ENCODE measurements at places on chromosomes 3 and 15.

DNA sequence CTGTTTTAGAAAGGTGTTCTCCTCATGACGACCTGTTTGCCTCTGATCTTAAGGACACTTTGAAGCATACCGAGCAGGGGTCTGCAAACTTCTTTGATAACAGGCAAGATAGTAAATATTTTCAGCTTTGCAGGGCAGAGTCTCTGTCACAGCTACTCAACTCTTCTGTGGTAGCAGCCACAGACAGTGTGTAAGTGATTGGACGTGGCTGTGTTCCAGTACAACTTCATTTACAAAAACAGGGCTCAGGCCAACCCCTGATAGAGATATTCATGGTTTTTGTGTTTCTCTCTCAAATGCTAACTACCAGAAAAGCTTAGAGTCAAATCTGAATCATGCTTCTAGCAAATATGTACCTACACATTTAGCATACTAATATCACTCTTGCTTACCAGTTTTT, 51.5 kb downstream of the TGFBR2 start:
- peak; percentile 77 for DNase-seq

DNA sequence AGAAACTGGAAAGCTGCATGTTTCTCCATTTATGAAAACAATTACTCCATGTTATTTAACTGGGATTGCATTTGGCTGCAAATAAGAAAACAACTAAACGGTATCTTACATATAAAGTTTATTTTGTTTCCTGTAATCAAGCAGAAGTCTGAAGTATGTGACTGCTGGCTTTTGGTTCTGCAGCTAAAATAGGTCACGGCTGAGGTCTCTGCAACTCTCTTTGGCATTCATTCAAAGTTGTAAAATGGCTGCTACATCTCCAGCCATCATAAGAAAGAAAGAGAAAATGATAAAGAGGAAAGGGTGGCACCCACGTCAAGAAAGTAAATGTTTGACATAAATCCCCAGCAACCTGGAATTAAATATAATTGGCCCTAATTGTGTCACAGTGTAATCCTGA, 406.1 kb downstream of the TBC1D5 start:
- no peak for DNase-seq

GRCh38 chr3:194300382-194300758, 50.8 kb downstream of the CPN2 start:
- DNase-seq: no peak

DNA sequence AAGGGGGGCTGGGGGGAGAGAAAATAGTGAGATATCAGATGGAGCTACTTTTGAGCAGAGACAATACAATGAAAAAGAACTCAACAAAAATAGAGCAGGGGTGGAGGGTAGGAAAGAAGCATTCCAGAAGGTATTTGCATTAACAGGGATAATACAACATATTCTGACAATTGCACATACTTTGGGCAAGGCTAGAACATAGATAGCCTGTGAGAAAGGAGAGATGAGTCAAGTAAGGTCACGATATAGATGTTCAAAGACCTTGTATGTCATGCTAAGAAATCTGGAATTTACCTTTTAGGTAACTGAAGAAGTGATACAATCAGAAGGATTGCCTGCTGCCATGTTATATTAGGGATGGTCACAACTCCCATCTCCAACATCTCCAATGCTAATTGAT, 155.2 kb downstream of the GSK3B start:
- DNase-seq: no peak

- no peak for DNase-seq
Observed at GRCh38 chr15:85324202-85324601, 56.2 kb upstream of the AKAP13 start.

- DNase-seq: no peak
Observed at GRCh38 chr3:49469037-49469935, 781 bp upstream of the DAG1 start.

GRCh38 chr3:33648793-33649192, 69.3 kb downstream of the CLASP2 start:
- peak; percentile 25 for DNase-seq

- peak; percentile 28 for DNase-seq
Observed at GRCh38 chr15:40439960-40440742, 602 bp upstream of the BAHD1 start.

DNA sequence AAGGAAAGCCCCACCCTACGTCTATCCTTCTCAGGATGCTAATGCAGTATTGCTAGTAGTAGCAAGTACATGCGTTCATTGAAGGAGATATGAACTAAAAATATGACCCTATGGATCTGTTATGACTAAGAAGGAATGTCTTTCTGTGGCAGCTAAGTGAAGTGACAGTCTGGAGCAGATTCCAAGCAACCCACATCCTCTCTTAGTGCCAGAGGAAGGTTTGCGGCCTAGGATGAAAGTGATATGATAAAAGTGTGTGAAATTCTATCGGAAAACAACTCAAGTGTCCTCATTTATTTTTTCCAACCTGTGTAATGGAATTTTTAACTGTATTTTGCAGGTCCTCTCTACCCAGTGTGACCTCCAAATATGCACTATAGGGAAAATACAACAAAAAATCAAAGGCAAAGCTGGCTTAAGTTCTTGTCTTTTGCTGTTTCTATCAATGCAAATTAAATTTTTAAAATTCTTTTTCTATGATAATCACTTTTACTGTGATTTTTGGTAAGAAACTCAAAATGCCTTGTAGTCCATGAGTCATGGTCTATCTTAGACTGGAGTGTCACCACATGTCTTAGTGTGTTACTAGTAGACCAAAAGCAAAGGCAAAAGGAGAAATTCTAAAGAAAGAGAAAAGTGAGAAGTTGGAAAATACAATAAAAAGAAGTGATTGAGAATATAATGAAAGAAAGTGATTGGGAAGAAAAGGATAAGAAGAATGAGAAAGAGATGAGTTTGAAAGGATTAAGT, 161.2 kb upstream of the TMCO5A start:
- no peak for DNase-seq

- peak; percentile 55 for DNase-seq
Observed at GRCh38 chr3:188583341-188584161, 429.6 kb downstream of the LPP start.

DNA sequence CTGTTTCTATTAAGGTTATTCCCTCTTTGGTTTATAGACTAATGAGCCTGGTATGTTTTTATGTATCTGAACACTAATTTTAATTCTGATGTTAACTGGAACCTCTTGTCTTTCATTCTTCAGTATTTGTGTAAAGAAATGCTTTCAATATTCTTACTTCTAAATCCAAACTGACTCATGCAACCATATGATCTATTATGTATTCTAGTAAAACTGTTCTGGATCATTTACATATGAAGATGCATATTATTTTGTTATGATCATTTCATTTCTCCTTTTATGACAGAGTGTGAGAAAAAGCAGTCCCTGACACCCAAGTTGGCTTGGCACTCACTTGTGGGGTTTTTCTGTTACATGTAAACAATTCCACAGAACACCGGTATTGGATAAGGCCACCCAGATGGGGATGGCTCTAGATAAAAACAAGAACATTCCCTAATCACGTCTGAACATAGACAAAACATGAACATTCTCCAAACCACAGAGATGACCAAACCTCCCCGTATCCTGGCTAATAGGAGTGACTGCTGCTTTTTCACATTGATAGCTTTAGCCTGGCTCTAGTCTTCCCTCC, 72.2 kb upstream of the EPHB3 start:
- DNase-seq: no peak

DNA sequence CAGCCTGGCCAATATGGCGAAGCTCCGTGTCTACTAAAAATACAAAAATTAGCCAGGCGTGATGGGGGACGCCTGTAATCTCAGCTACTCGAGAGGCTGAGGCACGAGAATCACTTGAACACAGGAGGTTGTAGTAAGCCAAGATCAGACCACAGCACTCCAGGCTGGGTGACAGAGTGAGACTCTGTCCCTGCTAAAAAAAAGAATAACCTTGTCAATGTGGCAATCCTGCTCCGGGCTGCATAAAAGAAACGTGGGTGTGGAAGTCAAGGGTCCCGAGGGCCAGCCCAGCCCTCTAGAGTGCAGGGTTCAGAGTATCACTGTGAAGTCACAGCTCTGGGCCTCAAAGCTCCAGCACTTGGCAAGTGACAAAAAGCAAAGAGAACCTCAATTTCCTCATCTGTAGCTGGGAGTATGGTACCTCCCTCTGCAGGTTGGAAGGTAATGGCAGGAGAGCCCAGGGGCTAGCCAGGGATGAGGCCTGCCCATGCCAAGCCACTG, 73.5 kb upstream of the IQSEC1 start:
- no peak for DNase-seq

GRCh38 chr15:68700455-68701123, 120.1 kb downstream of the ANP32A start:
- DNase-seq: no peak

GRCh38 chr15:78004919-78005634, 72.4 kb downstream of the TBC1D2B start:
- no peak for DNase-seq

GRCh38 chr3:66386925-66387650, 113.7 kb downstream of the LRIG1 start:
- no peak for DNase-seq

DNA sequence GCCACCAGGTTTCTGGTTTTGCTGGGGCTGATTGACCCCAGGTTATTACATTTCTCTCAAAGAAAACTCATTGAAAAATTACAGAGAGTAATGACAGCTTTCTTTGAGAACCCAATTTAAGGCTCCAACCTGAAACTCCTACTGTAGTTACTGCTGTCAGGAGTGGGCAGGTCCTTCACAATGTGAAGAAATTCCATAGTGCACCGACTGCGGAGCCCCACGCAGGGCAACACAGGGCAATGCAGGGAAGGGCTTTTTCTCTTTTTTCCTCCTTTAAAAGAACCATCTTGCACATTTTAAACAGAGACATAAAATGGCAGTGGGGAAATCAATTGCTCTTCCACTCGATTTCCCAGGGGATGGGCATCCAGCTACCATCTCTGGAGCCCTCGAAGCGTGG, 74.3 kb downstream of the NUP210 start:
- no peak for DNase-seq

DNA sequence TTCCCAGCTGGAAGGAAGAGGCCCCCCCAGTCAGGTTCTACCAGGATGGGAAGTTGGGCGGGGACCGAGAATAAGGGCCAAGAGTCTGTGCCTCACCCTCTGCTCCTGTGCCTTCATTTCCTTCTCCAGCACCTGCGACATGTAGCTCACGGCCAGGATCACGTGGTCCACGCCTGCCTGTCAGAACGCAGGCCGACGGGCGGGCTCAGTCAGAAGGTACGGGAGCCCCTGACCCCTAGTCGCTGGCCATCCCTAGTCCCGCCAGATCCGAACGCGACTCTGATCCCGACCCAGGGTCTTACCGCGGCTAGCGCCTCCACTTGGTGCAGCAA, 489 bp downstream of the GMPPB start:
- DNase-seq: peak; percentile 69

- DNase-seq: no peak
Observed at GRCh38 chr15:61655881-61656280, 404.4 kb downstream of the VPS13C start.

DNA sequence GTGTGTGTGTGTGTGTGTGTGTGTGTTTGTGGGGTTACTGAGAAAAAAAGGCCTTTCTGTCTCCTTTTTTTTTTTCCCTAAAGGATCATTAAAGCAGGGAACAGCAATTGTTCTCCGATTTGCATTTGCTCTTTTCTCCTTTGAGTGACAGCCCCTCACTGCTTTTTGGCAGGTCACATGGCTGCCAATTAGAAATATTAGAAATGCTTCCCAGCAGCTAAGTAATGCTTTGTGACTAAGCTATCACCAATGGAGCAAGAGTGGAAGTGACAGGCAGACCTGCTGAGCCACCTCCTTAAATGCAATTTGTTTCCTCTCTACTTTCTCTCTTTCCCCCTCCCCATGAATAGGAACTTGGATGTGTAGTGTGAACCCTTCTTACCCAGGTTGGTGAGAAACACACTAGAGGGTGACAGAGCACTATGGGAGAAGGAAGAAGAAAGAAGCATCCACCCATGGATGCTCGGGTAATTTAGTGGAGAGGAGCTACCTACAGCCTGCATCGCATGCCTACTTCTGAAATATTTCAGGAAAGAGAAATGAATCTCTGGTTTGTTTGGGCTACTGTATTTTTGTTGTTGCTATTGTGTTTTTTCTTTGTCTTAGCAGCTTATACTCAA, 165.2 kb upstream of the PDZRN3 start:
- DNase-seq: no peak

- DNase-seq: no peak
Observed at GRCh38 chr15:55819397-55820034, 76.6 kb upstream of the PRTG start.

DNA sequence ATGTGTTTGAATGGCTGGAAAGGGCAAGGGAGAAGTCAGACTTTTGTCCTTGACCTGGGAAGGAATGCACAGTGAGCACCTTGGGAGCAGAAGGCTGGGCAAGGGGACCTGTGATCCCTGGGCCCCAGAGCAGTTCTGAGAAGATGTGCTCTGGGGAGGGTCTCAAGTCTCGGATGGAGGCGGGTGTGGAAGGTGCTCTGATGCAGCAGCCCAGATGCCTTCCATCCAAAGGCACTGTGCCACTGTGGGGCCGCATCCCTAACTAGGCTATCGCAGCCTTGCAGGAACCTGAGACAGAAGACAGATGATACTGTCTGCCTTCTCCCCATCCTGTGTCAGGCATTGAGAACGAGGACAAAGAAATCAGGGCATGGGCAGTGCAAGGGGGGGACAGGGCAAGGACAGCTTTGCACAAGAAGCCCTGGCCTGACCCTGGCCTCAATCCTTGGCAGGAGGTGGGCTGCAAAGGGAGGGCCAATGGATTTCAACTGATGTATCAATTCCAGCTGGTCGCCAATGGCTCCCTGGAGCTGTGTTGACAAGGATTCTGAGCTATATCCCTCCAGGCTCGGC, 14.6 kb upstream of the PRKCD start:
- no peak for DNase-seq

GRCh38 chr3:184748219-184749135, 36.6 kb upstream of the MAGEF1 start:
- peak; percentile 38 for DNase-seq

DNA sequence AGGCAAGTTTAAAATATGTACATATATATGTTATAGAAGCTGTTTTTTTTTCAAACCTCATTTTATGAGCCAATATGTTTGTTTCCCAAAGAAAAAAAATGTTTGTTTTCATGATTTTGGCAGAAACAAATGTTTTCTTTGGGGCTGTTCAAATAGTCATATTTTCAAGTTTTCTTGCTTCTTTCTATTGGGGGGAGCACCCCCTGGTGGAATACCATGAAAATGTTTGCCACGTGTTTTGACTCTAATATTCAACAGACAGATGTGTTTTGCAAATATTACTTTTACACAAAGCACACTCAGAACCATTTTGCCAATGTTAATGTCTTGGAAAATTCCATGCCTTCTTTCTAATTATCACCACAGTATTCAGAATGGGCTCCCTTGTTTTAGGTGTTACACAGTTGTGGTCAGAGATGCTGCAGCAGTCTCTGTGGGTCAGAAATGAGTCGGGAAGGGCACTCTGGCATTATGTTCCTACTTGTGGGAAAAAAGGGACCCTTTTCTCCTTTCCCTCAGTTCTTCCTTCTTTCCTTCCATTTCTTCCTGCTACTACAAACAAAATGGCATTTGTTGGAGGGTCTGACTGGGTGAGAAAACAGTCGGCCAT, 817.0 kb downstream of the TUSC7 start:
- DNase-seq: no peak
